ENCODE measurements at places on chromosomes 7 and 10.

DNA sequence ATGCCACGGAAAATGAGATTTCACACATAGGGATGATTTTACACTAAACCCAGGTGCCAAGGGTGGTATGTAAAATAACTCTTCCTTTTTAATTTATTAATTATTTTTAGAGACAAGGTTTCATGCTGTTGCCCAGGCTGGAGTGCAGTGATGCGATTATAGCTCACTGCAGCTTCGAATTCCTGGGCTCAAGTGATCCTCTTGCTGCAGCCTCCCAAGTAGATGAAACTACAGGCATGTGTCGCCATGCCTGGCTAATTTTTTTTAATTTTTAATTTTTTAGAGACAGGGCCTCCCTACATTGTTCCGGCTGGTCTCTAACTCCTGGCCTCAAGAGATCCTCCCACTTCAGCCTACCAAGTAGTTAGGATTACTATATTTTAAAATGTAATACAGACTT, 2.3 kb upstream of the CNNM1 start:
- no peak for DNase-seq

- DNase-seq, result no peak
Measured at GRCh38 chr7:140196361-140197217, 19.8 kb upstream of the KDM7A start.

DNA sequence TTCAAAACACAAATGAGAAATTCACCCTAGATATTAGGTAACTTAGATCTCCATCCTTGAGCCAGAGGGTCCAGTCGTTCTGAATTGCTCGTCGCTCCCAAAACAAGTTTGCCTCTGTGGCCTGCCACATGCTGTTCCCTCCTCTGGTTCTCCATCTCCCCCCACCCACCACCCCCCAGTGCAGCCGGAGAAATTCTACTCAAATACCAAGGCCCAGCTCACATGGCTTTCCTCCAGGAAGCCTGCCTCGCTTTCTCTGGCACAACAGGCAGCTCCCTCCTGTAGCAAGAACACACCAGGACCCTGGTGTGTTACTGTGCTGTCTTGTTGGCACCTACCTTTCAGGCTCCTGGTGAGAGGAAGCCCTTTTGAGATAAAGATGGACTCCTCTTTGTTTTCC, 52.7 kb upstream of the C10orf90 start:
- no peak for DNase-seq

GRCh38 chr7:133871757-133872156, 255.4 kb upstream of the LRGUK start:
- DNase-seq, result no peak

DNA sequence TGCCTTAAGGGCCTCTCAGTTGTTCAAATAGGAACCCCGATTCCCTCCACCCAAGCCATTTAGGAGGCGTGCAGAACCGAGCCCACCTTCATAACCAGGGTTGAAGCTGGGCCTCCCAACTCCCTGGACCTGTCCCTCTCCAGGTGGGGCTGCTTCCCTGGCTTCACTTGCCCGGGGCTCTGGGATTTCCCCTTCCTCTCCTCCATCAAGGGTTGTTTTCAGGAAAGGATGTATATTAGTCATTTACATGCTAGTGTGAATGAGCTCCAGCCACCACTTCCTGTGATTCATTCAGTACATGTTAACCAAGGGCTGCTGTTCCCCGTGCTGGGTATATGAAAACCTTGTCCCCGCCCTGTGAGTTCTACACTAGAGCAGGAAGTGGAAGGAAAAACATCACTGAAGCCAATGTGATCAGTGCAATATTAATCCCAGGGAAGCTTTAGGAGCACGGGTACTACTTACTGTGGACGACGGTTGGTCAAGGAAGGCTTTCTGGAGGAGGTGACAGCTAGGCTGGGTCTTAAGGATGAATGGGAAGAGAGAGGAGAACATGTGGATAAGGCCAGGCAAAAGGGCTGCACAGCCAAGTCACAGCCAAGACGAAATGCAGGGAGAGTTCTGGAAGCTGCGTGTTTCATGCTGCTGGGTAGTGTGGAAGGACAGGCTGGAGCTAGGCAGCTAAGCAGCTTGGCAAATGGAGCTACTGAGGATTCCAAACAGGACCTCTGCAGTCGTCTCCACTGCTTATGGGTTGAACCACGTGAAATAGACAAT, 150.1 kb upstream of the SHH start:
- DNase-seq, result no peak

DNA sequence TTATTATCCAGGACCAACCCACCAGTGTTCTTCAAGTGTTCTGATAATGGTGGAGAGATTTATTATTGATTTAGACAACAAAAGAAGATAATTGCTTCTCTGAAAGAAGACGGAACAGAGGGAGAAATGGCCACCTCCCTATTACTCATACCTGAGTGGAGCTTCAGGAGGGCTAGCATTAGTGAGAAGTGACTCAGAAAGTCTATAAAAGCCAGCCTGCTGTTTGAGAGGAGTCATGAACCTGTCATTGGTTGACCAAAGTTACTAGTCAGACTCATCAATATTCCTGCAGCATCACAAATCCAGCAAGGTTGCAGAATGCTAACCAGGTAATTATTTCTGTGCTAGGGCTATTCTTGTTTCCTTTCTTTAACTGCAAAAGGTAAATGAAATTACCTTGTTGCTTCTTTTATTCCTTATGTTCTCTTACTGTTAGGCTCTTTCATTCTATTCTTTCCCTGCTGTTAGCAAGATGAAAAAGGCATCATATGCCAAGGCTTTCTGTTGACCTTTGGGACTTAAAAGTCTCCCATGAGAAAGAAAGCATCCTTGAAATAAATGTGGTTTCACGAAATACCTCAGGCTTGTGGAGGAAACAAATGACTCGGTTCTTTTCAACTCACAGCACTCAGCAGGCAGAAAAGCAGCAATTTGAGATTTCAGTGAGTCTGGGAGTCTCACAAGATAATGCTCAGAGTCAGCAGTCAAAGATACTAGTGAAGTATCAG, 256.4 kb upstream of the PHYHIPL start:
- no peak for DNase-seq

DNA sequence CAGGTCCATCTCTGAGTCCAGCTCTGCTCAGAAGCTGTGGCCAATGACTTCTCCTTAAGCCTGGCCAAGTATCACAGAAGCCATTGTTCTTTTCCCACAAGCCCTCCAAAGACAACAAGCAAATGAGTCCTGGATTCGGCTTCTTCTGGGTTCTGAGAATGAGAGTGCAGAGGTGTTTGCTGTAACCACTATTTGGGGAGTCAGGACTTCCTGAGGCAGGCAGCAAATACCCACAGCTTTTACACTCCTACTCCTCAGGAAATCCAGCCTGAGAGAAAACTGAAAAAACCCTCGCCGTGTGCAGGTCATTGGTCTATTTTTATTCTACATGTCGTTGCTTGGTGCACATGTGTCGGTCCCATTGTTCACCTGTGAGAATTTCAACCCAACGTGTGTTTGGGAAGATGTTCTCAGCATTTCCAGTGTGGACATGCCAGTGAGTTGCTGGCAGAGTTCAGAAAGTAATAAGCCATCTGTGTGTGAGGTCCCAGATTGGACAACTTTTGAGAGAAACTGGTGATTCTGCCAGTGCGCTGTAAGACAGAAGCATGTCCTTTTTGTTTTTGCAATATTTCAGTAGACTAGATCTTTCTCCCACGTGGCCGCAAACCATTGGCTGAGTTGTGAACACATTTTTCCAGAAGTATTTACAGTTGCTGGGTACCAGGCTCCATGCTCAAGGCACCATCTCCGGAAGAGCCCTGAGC, 121.6 kb upstream of the LYZL2 start:
- DNase-seq, result no peak

DNA sequence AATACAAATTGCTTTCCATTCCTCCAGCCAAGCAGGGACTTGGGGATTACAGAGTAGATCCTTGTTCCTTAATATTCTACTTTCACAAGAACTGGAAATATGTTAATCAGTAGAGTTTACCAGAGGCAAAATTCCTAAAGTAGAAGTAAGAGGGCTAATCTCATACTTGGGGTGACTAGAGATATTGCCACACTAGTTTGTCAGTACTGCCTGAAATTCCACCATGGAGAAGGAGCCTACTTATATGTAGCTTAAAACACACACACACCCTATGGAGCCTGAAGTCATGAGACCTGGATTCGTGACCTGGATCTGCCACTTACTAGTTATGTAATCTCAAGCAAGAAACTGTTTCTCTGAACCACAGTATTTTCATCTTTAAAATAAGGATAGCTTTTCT, 33.9 kb downstream of the STRIP2 start:
- DNase-seq, result no peak

DNA sequence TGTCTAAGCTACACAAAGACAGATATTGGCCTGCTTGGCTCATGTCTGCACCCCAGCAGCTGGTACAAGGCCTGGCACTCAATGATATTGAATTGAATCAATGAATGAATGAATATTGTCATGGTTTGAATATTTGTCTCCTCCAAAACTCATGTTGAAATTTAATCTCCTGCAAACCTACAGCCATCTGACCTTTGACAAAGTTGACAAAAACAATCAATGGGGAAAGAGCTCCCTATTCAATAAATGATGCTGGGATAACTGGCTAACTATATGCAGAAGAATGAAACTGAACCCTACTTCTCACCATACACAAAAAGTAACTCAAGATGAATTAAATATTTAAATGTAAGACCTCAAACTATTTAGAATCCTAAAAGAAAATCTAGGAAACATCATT, 144.7 kb downstream of the CYP26A1 start:
- no peak for DNase-seq

- no peak for DNase-seq
Measured at GRCh38 chr7:40700653-40701421, 566.0 kb downstream of the SUGCT start.

GRCh38 chr10:96357038-96357620, 1.7 kb downstream of the OPALIN start:
- no peak for DNase-seq

DNA sequence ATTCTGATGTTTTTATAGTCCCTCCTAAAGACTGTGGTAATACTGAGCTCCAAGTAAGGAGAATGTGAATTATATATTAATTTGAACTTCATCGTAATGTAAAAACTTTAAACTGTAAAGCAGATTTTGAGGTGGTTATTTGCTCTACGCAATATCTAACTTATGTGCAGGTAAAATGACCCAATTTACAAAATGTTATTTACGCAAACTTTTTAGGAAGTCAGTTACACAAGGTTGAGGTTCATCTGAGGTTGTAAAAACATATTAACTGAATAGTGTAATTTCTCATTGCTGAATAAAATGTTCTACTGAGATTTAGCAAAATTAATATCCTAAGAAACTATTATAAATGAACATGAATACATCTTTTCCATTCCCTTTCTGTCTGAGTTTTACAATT, 15.8 kb downstream of the GLCCI1 start:
- no peak for DNase-seq

DNA sequence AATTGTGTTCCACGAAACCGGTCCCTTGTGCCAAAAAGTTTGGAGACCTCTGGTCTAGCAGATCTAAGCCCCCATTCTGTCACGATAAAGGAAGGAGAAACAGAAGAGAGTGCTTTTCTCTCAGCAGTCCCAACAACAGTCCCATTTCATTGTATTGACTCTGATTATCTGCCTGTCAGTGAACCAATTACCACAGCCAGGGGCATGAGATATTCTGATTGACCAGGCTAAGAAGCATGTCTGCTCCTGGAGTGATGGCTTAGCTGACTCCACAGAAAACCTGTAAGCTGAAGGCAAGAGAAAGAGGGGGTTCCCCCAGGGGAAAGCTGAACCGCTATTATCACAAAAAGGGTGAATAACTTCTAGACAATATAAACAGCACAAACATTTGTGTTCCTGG, 765.4 kb downstream of the SORCS1 start:
- DNase-seq, result no peak

GRCh38 chr10:13563481-13564445, 23.0 kb upstream of the PRPF18 start:
- DNase-seq, result no peak

DNA sequence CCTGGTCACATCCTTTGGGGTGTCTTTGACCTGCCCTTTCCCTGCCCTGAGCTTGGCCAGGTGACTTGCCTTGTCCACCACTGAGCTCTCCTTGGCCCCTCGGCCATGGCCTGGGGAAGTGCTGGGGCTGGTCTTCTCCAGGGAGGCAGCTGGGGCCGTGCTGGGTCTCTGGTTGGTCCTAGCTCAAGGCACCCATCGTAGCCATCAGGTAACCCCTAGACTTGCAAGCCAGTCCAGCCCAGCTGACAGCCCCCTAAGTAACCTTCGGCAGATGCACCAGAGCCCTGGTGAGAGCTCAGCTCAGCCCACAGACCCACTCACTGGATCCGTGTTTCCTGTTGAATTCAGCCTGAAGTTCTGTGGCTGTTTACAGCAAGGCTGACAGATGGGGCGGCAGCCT, 176.2 kb upstream of the SHH start:
- DNase-seq, result no peak

DNA sequence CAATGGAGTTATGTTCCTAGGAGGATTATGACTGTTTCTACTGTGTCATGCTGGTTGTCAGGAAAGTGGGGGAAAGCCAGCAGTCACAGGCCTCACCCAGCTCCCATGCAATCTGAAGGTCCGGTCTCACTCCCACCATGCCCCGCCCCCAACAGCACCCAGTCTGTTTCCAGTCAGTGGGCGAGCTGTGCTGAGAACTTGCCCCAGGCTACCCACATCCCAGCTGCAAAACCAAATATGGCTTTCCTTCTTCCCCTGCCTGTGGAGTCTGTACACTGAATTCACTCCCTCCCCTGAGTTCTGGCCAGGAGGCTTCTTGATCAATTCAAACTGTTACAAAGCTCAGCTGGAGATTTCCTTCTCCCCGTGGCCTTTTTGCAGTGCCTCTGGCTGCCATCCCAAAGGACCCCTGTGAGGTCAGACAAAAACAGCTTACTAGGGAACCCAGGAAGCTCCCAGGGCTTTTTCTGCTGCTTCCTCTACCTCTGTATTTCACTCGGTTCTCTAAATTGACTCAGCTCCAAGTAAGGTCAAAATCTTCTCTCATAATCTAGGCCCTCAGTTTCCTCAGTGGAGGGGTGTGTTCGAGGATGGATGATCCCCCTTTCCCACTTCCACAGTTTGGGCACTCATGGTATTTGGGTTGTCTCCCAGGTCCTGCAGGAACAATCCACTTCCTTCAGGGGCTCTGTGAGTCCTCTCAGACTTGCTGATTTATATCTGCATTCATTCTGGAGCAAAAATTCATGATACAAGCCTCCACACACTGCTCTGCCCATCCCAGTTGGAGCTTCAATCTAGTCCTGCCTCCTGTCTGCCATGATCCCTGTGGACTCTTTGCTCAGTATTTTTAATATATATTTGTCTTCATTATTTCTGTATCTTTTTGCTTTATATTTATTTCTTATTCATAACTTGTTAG, 205.5 kb downstream of the SEMA3D start:
- no peak for DNase-seq

DNA sequence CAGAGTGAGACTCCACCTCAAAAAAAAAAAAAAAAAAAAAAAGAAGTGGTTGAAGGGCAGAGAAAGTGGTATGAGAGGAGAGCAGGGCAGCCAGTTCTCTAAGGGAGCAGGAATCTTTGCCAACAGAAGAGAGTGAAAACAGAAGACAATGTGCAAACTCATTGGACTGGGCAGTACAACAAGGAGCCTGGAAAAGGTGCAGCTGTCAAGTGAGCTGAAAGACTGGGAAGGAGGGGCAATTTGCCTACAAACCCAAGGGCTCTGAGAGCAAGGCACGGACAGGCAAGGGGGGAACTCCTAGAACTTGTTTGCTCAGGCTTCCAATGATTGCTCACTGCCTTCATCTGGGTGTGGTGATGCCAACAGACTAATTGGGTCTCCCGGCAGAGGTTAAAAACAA, 9.5 kb downstream of the ACTR1A start:
- DNase-seq, result no peak
